Activated CD8-positive, alpha-beta memory T cell treated with anti-CD3 and anti-CD28 coated beads, Interleukin-2, amount 50 U/mL, for 4 hours (primary cell): ENCODE measurements at places on chromosomes 7 and 10.

- no peak for DNase-seq
These were observed 124.0 kb downstream of the CELF2 start for GRCh38 chr10:11141571-11142091.

- DNase-seq = no peak
These were observed 471 bp downstream of the MGMT start for GRCh38 chr10:129467359-129468064.

- no peak for DNase-seq
These were observed 147.8 kb downstream of the EMX2 start for GRCh38 chr10:117690359-117690758.

DNA sequence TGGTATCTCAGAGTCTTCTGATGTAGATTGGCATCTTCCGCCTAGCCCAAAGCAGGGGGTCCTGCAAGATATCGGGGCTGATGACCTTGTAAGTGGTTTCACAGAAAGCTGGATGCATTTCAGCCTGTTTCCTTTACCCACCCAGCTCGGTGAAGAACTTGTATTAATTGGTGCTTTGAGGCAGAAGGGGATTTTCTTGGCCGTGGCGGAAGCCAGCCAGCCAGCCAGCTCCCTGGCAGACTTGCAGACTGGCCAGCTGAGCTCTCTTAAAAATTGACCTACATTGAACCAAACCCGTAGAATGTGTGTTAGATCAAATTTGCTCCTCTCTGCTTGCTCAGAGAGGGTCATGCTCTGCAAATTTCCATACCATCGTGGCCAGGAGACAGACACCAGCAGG, 218.4 kb downstream of the ADAM12 start:
- no peak for DNase-seq

DNA sequence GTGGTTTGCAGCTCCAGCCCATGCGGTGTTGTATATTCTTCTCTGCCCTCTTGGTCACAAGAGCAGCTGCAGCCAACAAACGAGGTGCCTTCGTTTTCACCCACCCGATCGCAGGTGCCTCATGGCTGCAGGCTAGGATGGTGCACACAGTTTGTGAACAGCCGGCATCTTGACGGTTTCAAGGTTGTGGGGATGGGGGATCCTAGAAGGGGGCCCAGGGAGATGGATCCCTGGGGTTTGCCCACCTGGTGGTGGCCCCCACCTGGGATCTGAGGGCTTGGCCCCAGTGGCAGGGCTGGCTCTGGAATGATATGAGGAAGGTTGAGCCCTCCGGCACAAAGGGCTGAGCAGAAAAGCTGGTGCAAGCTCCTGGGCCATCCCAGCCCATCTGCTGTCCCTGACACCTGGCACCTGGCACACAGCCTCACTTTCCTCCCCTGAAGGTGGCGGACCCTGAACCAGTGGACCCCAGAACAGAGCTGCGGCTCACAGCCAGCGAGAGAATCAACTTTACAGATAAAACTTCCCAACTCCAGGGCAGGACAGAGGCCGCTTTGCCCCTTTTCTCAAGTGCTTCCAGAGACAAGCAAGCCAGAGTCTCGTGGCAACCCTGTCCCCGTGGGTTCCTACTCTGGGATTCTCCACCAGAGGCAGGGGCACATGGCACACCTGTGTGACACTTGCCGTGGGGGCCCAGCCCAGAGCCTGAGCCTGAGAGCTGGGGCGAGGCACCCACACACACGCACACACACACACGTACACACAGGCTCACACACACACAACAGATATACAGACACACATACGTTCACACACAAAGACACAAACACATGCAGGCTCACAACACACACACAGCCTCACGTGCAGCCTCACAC, 177.3 kb upstream of the PPP2R2D start:
- DNase-seq = no peak

GRCh38 chr7:131919920-131920709, 363.7 kb upstream of the PODXL start:
- no peak for DNase-seq

- no peak for DNase-seq
These were observed 202.9 kb upstream of the MTPN start for GRCh38 chr7:136179851-136180721.

- no peak for DNase-seq
These were observed 524.4 kb downstream of the SDK1 start for GRCh38 chr7:3825491-3825890.

- DNase-seq = no peak
These were observed 29.7 kb downstream of the TMEM248 start for GRCh38 chr7:66950763-66951162.

DNA sequence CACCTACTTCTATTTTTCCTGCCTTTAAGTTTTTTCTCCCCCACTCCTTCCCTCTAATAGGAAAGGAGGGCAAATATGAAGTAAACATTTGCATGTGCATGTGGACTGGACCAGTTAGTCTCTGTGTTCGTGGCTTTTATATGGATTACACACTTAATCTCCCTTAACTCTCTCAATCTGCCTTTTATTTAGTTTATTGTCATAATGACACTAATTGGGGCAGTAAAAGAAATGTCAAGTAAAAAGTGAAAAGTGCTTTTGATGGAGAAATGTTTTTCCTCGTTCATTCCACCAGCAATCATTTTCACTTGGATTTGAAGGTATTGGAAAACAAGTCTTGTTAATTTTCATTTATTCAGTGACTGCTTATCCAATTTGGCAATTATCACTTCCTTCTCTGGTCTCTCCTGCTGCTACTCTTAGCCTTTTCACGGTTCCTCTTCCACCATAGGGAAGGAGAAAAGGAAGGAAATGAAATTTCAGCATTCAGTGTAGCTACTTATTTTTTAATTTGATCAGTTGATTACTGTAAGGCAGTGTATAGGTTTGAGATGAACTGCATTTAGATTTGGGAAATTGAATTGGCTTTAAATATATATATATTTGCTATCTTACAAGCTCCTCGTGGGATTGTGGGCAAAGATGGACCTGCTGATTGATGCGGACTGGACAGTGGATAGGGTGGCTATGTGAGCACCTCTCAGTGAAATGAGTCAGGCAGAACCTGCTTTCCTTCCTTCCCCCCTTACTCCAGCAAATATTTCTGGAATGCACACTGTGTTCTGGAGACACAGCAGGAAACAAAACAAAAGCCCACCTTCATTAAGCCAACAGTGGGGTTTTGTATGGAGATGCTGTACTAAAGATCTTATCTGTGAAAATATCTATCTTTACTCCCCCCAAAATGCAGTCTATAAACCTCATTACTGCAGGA, 77.5 kb downstream of the LRRC4 start:
- DNase-seq = no peak

GRCh38 chr7:28408105-28408959, 4.0 kb upstream of the CREB5 start:
- peak; percentile 15 for DNase-seq

- no peak for DNase-seq
These were observed 52.5 kb upstream of the USP6NL start for GRCh38 chr10:11663763-11664555.

DNA sequence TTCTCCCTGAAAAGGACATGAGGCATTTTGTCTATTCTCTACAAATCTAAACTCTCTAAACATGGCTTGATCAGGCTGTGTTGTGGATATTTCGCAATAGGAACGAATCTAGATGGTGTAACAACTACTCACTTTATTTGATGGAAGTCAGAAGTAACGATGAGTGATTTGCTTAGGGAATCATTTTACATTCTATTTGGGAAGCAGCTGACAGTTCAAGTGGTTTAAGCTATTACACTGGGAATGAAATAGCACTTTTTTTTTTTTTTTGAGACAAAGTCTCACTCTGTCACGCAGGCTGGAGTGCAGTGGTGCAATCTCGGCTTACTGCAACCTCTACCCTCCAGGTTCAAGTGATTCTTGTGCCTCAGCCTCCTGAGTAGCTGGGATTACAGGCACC, 44.1 kb downstream of the NPY start:
- no peak for DNase-seq
